ENCODE measurements at places on chromosomes 1 and 21. TPM values are rescaled to one million over a fixed set of nuclear protein-coding genes. Genes with fewer than 3 reads are reported as not detected.

PKN2 gene
- 20.7 TPM for total RNA-seq

PPIAL4G gene
- total RNA-seq, result not detected

GPR52 gene
- total RNA-seq, result not detected

TTC39A gene
- 0.78 TPM for total RNA-seq

CCDC27 gene
- not detected for total RNA-seq

HMCN1 gene
- 0.95 TPM for total RNA-seq

AKNAD1 gene
- 0.15 TPM for total RNA-seq

Measured in hair follicular keratinocyte (primary cell).